ENCODE measurements at places on chromosomes 11 and 22.

GRCh38 chr22:29690476-29690875, 29.3 kb upstream of the CABP7 start:
- no peak for DNase-seq

DNA sequence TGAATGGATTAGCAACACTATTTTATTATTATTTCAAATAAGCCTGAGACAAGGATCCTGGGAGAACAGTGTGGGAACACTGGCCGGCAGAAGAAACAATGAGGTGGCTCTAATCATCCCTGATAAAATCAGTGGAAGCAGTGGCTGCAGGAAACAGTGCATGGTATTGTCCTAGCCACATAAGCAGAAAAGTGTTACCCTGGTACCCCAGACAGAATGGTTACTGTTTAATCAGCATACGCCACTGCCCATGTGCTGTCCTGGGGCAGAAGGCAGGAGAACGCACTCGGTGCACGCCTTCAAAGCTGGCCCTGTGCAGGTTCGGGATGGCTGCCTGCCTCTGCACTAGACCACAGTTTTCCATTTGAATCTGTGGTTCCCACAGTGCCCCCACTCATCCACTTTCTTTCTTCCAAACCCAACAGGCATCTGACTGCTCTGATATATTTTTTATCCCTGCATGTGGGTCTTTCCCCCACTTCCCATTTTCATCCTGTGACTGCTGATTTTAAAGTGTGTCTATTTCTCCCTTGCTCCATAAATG, 25.7 kb downstream of the OPCML start:
- DNase-seq: no peak

DNA sequence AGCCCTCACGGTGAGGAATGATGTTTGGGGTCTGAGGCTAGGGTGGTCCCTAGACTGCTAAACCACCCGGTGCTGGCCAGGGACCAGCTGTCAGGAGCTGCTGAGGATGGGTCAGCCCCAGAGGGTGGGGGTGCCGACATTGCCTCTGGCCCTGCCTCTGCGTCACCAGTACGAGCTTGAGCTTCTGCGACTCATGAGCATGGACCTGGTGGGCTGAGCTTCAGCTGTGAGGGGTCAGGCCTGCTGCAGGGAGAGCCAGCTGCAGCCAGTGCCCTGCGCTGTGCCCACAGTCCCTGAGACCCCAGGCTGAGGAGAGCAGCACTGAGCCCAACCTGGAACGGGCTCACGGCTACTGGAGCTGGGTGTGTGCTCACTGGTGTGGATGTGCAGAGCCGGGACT, 7.0 kb downstream of the DERL3 start:
- DNase-seq: no peak

DNA sequence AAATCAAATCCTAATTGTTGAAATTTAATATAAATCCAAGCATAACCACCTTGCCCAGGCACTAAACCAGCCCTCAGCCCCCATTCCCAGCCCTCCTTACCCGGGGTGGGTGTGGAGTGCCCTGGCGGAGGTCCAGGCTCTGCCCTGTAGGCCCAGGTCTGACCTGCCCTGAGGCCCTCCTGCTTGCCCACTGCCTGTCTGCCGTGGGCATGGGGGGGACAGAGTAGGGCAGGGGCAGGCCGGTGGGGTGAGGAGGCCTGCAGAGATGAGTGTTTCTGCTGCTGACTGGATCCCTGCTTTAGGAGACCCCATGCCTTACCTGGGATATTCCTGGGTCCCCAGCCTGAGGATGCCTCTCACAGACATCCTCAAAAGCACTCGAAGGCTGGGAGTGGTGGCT, 3.6 kb upstream of the CHID1 start:
- no peak for DNase-seq

GRCh38 chr22:17370026-17370765, 936 bp downstream of the CECR2 start:
- DNase-seq: no peak

DNA sequence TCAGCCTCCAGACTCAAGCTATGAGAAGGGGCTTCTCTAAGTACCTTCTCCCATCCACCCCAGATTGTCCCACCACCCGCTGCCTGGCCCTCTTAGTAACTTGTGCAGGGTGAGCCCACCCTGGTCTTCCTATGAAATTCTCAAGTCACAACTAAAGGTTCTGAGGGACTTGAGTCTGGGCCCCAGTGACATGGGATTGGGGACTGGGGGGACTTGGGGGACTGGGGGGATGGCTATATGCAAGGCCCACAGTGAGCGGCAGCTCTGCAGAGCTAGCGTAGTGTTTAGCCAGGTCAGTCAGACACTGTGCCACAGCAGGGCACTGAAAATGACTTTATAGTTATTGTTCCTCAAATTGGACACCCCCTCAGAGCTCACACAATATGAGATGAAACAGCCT, 622.3 kb upstream of the CADM1 start:
- no peak for DNase-seq

- DNase-seq: no peak
Measured at GRCh38 chr22:37126882-37127281, 17.4 kb upstream of the TMPRSS6 start.

DNA sequence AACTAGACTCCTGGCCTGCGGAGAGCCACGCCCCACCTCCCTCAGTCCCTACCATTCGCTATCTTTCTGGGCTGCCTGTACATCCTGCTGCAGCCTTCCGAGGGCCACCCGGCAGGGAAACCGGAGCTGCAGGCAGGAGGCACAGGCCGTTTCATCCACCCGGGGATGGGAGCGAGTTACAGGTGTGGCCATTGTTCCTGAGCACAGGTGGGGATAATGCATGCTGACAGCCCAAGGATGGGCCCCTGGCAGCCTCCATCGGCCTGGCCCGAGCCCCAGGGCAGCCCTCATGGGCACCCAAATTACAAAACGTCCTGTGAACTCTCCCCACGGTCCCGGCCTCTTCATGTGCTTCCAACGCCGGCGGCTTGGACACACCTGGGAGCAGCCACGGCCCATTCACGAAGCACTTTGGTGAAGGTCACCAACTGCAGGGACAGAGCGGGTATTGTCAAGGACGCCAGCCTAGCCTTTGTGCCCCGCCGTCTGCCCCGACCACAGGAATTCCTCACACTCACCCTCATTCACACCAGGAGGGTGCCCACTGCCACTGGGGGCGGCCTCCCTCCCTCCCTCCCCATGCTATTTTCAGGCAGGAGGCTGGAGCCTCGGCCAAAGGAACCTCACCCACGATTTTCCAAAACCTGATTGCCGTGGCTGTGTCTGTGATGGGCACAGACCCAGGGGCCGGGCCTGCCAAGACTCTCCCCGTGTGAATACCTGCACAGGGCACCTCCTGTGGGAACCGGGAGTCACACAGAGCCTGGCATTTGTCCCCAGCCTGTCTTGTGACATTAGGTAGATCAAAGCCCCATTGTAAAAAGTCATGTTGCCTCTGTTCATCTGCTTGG, 42.1 kb upstream of the MYEOV start:
- DNase-seq: no peak

DNA sequence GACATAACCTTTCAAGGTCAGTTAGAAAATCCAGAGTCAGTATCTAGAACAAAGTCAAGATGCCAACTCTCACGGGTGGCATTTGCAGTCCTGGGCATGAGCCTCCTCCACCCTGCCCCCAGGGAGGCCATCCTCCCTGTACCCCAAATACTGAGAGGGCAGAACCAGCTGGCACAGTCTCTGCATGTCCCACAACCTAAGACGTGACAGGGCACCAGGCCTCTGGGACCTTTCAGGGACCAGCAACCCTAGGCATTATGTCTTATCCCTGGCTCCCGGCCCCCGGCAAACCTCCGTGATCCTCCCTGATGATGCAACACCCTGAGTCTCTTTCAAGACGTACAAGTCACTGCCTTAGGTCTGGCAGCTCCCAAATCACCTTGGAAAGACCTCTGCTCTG, 2.0 kb downstream of the MB start:
- no peak for DNase-seq

DNA sequence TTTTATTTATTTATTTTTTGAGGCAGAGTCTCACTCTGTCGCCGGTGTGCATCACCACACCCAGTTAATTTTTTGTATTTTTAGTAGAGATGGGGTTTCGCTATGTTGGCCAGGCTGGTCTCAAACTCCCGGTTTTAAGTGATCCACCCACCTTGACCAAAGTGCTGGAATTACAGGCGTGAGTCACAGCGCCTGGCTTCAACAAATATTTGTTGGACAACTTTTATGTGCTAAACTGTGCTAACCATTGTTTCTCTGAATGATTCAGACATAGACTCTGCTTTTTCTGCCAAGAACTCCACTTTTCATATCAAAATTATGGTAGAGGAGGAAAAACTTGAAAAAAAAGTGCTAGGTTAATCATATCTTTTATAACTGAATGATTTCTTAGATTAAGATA, 36.3 kb downstream of the MMP7 start:
- DNase-seq: no peak

- DNase-seq: no peak
Measured at GRCh38 chr11:102476812-102477211, 24.2 kb upstream of the TMEM123 start.

GRCh38 chr11:843818-844692, 1.4 kb downstream of the TSPAN4 start:
- DNase-seq: no peak

DNA sequence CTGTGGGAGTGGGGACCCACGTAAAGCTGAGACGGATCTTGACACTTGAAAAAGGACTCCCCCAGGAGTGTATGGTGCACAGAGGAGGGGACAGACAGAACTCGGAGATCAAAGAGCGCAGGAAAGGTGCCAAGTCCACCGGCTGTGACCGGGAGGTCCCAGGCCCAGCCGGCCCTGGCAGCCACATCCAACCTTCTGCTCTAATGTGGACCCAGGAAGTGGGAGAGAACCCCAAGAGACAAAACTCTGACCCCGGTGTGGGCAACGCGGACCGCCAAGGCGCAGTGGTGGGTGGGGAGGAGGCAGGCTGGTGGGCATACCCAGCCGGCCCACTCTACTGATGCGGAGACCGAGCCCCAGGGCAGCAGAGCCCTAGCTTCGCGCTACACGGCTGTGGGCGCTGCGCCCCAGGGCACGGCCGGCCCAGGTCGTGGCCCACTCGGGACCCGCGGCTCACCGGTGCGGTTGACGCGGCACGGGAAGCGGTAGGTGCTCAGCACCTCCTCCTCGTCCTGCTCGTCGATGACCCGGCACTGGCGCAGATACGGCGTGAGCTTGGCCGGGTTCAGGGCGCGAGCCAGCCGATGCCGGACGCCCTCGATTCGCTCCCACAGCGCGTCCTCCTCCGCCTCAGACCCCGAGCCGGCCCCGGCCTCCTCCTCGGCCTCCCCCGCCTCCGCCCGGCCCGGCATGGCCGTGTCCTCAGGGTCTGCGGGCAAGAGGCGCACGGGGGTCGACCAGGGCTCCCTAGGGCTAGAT, 527 bp downstream of the CARD10 start:
- DNase-seq: no peak

GRCh38 chr11:121443688-121444275, 8.3 kb upstream of the SORL1 start:
- DNase-seq: no peak

GRCh38 chr22:23844739-23845202, 6.0 kb upstream of the DERL3 start:
- no peak for DNase-seq

DNA sequence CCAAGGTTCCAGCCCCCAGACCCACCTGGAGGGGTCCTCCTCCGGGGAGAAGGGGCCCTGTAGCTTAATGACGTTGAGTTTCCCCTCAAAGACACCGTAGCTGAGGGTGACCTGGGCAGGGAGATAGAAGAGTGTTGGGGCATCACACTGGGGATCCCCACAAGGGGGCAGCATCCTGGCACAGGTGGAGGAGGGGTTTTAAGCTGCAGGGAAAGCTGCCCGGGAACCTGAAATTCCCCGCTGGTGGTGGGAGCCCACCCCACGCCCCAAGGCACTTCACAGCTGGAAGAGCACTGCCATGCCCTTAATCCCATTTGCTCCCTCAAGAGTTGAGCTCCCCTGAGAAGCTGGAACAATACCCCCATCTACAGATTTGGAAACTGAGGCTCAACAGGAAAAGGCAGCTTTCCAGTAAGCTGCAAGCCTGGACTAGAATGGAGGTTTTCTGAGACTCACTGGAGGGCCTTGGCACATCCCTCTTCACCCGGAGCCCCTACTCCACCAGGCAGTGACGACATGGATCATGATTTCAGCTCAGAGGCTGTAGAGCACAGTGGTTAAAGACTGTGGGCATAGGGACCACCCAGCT, 13.7 kb downstream of the MFNG start:
- no peak for DNase-seq

DNA sequence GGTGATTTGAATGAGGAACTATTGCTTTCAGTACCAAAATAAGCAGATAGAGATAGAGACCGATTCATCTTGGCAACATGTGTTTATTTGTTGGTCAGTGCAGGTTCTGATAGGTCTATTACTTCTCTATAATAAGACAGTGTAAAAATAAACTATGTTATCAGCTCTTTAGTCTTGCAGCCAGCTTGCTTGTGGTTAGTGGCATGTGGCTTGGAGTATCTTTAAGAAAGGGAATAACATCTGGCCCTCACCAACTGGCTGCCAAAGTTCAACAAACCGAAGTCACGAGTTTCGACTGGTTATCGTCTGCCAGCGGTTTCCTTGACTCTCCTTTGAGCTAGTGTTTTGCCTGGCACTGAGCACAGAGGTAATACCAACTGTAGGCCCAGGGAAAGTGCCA, 71.8 kb downstream of the CTTN start:
- DNase-seq: no peak

GRCh38 chr11:132125988-132126871, 755.8 kb downstream of the NTM start:
- DNase-seq: no peak

- no peak for DNase-seq
Measured at GRCh38 chr11:21931436-21932101, 261.3 kb upstream of the ANO5 start.

DNA sequence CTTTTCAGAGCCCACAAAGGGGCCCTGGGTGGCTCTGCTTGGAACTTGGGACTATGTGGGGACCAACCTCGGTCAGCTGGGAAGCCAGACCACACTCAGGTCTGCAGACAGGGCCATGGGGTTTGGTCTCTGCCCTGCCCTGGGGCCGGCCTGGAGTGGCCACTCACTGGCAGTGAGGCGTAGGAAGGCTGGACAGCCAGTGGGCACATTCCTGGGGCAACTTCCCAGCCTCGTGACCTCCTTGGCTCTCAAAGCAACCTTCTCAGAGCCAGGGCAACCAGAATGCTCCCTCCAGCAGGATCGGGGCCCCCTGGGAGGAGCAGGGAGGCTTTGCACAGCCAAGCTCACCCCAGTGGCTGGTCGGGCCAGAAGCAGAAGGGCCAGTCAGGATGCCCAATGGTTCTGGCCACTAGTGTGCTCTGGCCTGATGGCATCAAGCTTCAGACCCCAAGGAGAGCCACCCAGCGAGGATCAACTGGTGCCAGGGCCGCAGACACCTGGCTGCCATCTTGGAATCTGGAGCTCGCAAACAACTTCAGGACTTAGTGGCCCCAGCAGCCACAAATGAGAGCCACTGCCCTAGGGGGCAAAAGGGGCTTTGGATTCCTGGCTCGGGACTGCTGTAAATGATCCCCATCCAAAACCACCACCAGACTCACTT, 87.1 kb downstream of the MYEOV start:
- no peak for DNase-seq

- DNase-seq: no peak
Measured at GRCh38 chr22:19110646-19111045, 11.6 kb downstream of the DGCR2 start.

DNA sequence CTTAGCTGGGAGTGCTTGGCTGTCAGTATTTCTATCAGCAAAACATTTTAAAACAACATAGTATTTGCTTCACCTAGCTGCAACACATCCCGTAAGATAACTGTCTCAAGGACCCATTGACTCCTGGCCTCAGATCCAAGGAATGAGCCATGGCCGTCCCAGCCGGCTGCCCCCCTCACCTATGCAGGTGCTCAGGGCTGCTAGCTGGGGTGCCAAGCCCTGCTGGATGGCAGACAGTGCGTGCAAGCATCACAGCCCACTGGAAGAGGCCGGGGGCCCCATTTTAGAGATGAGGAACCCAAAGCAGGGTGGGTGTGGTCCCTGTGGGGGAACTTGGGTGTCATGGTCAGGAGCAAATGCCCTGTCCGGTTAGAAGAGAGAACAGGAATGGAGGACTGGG, 8.5 kb downstream of the PSMC3 start:
- DNase-seq: no peak
